Amygdala (tissue), 56 donors: ENCODE measurements at places on chromosomes 12 and 14.

DNA sequence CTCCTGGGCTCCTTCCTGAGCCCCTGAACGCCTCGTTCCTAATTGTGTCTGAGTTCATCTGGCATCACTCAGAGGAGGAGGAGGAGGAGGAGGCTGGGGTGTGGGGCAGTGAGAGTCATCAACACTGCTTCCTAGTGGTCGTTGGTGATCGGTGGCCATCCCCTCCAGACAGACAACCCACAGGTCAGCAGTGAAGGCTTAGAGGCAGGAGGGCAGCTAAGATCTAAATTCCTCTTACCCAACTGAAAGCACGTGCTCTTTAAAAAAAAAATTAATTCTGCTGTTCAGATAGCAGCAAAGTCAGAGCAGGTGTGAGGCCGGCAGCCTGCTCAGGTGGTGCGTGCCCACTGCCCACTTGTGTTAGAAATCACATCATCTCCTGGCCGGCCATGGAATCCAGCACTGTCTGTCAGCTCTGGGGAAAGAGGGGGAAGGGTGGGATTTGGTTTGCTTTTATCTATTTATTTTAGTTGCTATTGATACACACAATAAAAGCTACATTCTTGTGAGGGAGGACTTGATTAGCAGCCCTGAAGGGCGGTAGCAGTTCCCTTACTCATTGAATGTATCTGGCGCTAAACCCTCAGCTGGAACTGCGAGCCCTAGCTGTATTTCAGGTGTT is 46.6 kb downstream of the PPP2R5C start:
- no peak for DNase-seq

GRCh38 chr12:97308576-97309198 is 153.9 kb upstream of the RMST start:
- DNase-seq: no peak

DNA sequence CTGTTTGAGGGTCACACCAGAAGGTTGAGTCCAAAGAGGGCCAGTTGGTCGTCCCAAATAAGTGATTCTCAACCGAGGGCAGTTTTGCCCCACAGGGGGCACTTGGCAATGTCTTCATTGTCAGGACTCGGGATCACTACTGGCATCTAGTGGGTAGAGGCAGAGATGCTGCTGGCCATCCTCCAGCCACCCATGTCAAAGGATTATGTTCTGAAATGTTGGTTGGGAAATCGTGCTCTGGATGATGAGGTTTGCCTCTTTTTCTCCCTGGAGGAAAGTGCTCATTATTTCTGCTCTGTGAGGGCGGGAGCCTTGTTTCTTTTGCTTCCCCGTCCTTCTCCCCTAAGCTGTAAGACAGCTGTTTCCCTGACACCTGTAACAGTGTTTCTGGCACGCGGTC is 3.6 kb downstream of the ZNF839 start:
- peak; percentile 24 for DNase-seq

DNA sequence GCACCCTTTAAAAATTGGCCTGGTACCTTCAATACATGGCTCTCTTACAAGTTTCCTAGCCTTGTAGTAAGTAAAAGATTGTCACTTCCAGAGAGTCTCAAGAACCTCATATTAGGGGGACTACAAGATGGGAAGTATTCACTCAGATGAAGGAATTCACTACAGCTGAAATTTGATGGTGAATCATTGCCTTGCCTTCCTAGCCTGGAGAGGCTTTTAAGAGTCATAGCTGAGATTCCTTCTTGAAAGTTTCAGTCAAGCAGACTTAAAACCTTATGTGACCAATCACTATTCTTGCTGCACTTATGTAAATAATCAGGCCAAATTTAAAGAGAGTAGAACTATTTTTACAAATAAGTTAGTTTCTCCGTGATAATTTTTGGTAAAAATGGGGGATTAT is 451.6 kb downstream of the TRHDE start:
- no peak for DNase-seq

DNA sequence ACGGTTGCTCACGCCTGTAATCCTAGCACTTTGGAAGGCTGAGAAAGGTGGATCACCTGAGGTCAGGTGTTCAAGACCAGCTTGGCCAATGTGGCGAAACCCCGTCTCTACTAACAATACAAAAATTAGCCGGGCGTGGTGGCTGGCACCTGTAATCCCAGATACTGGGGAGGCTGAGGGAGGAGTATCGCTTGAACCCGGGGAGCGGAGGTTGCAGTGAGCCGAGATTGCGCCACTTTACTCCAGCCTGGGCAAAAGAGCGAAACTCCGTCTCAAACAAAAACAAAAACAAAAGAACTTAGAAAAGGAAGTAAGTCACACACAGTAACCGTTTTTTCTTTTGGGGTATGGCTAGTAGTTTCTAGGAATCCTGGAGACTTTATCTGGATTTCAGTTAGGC is 1.7 kb upstream of the PALS1 start:
- no peak for DNase-seq

DNA sequence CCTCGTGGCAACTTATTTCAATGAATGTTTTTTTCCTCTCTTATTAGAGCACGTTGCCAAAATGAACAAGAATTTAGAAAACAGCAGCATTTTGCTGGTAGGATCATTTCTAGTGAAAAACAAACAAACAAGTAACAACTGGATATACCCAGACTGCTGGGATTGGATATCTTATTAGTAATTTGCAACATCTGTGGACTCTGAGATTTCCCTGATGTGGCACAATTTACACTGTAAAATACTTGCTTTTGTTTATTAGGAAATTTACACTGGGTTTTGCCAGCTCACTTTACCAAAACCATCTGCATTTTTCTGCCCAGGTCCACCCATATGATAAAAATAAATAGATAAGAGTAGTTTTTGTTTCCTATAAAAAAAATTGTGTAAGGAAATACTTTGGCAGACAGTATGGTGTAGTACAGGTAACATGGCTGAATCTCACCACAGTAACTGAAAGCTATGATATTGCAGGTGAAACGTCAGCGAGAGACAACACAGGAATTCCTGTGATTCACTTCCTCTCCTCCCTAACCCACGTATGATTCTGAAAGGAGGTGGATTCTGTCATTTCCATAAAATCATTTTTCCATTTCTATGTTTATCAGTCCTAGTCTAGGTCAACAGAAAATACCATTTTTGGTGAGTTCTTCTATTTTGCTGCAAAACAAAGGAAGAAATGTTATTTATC is 176.2 kb upstream of the NOVA1 start:
- DNase-seq: no peak

GRCh38 chr12:128783129-128783574 is 40.6 kb downstream of the SLC15A4 start:
- no peak for DNase-seq

GRCh38 chr12:125434936-125435443 is 369.8 kb downstream of the AACS start:
- no peak for DNase-seq

DNA sequence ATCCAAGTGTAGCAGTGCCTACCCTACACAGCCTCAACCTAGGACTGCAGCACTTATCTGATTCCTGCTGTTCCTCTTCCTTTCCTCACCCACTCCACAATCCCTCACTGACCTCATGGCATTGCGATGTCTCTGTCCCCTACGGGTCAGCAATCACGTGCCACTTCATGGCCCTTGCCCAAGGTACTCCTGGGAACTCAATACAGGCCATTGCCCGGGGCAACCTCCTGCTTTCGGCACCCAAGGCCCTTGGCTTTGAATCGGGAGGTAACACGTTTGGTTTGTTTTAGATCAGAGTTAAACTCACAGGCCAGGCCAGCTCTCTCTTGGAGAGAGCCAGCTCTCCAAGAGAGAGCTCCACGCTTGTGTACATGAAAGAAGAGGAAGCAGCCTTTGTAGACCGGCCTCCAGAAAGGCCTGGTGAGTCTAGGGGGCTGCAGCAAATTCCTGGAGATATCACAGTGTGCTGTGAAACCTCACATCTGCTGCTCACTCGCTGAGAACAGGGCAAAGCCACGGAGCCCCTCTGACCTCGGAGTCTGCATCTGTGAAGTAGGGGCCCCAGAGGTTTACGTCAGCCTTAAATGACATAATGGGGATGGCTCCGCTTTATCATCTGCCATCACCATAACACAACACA is 12.2 kb downstream of the CLMN start:
- no peak for DNase-seq

DNA sequence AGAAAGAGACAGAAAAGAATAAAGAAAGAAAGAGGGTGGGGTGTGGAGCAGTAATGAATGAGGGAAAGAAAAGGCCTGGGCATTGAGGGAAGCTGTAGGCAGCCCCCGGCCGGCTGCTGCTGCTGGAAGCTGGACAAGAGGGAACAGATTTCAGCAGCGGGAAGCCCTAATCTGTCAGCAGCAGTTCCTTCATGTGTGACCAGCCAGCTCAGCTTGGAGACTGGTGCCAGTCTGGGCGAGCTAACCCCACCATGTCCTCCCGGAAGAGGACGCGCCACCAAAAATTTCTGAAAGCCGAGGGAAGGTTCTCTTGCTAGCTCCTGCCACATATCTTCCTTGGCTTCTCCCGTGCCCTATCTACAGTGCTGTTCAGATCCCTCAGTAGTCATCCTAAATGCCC is 236.8 kb downstream of the GRIN2B start:
- no peak for DNase-seq

DNA sequence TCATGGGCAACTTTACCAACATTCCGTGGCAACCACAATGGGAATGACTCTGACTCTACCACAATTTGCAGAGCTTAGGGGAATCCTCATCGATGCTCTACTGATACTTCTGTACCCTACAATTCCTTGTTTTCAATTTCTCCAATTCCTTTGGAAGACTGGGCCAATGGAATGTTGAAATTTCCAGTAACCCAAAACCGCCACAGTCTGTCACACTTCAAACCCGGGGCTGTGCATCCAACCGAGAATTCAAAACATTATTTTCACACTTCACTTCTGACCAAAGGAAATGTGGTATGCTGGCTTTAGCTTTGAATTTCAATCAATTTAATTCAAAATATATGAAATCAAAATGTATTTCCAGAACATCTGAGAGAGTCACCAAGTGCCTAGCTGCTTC is 951.4 kb downstream of the VRK1 start:
- no peak for DNase-seq

GRCh38 chr14:64400829-64401459 is 12.8 kb downstream of the MTHFD1 start:
- no peak for DNase-seq

DNA sequence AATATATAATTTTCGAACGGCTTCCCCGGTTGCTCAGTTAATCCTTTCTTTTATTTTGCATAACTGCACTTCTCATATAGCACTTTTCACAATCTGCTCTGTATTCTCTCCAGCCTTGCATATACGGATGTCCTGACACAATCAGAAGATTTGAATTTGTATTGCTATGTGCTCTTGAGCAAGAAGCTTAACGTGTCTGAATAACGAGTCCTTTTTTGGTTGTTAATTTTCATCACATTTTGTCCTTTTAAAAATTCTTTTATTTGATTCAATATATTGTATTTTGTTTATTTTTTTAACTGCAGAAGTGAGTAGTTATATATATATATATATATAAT is 17.6 kb downstream of the A2M start:
- DNase-seq: no peak

GRCh38 chr14:101929946-101930345 is 34.4 kb upstream of the DYNC1H1 start:
- DNase-seq: no peak

GRCh38 chr12:45051572-45052125 is 750 bp upstream of the DBX2 start:
- DNase-seq: no peak

DNA sequence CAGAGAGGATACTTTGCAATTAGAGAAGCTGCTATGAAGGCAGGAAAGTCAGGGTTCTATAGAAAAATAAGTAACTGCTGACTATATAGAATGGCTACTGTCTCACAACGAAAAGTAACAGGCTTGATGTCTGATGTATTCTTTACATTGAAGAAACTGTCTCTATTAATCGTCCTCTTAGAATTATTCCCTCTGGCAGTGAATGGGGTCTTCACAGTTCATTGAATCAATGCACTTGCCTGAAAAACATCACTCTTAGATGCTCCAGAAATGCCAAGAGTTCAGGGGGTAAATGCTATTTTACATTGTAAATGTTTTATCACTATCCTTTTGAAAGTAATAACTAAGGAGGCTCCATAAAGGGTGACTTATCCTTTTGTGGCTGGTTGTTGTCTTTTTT is 37.7 kb upstream of the CRACR2A start:
- DNase-seq: no peak

DNA sequence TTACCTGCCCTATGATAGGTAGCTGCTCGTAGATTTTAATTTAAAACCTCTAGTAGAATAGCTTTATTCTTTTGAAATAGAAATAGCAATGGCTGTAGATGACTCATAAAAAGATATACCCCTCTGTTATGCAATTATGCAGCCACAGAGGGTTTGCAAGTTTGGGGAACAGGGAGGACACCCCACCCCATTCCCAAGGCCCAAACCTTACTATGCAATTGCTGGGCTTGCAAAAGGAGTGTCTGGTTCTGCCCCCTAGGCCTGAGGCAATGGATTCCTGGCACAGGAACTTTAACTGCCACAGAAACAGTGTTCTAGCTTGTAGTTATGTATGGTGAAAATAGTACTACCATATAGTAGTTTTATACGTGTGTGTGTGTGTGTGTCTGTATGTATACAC is 403.3 kb downstream of the ADAMTS20 start:
- no peak for DNase-seq

- DNase-seq: no peak
Observed at GRCh38 chr12:64729909-64730587, 29.2 kb downstream of the GNS start.

- DNase-seq: no peak
Observed at GRCh38 chr12:64666054-64666914, 56.0 kb downstream of the RASSF3 start.

- no peak for DNase-seq
Observed at GRCh38 chr14:58625438-58625837, 12.3 kb upstream of the DACT1 start.

GRCh38 chr14:81416194-81416952 is 16.2 kb upstream of the STON2 start:
- DNase-seq: no peak

DNA sequence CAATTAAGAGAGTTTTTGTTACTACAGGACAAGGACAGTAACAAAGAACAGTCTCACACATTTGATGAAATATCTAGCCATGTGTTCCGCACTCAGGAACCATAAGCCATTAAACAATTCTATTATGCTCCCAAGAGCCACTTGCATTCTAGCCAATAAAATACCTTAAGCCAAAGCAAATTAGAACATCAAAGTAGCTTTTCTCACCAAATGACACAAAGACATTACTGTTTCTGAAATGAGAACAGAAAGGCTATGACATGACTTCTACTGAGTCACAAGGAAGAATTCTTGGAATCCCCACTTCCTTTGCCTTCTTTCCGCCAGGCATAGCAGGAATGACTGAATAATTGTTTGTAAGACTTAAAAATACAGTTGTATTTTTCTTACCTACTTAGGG is 445.8 kb downstream of the ATP23 start:
- DNase-seq: no peak

- DNase-seq: no peak
Observed at GRCh38 chr12:99736760-99737269, 89.3 kb downstream of the GARIN6 start.

DNA sequence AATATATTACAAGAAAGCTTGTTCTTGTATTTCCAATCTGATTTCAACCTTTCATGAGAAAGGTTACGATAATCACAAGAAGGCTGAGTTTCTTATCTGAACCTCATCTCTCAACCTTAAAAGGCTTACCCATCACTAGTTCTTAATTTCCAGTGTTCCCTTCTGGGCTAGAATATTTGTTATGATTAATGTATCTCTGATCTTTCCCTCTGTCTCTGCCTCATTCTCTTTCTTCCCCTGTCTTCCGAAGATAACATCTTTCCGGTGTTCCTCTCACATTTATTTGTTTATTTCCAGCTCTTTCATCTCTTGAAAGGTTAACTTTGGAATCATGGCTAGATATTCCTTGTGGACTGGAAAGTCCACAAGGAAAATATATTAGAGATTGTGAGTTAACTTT is 255.9 kb downstream of the SLC6A15 start:
- DNase-seq: no peak

- no peak for DNase-seq
Observed at GRCh38 chr12:53816360-53817020, 64.7 kb upstream of the CISTR start.
